Choroid plexus epithelial cell (primary cell): ENCODE measurements at places on chromosomes 16 and 17.

DNA sequence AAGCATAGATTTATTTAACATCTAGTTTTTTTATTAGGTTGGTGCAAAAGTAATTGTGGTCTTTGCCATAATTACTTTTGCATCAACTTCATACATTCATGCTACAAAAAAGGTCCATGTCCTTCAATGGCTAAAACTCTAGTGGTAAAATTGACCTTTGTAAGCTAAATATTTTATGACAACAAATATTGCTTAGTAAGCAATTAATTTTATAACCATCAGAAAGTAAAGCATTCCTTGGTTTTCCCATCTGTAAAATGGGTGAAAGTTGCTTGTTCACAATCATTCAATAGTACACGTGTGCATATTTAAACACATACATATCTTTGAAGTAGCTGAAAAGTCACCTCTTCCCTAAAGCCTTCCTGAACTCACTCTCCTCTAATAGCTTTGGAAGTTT lies 789.6 kb downstream of the CDH8 start:
- no peak for DNase-seq

DNA sequence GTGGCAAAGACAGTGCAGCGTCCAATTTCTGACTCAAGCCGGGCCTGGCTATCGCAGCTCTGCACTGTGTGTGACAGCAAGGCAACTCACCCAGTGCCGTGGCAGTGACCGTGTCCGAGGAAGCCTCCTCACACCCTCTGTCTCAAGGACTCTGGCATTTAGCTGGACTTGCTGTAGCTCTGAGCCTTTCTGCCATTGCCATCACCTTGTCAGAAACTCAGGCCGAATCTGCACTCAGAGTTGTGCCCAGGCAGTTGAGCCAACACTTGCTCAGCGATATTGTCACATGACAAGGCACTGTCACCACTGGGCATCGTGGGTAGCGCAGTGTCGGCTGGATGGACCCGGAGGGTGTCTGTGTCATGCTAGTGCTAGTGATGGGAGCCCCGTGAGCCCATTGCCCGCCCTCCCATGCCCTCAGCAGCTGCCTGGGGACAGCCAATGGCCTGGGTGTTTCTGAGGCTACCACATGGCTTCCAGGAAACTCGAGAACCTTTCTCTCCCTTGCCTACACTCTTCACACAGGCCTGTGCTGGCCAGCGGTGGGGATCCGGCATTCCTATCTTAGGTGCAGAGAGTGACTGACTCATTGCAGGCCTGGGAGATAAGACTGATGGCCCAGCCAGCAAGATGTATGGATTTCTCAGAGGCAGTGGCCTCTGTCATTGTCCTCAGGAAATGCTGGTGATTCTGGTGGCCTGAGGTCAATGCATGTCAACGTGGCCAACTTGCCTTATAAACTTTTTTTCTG lies 22.1 kb upstream of the STH start:
- DNase-seq, result peak; percentile 36

GRCh38 chr16:57815987-57816745 lies 13.9 kb upstream of the KIFC3 start:
- DNase-seq, result peak; percentile 96

DNA sequence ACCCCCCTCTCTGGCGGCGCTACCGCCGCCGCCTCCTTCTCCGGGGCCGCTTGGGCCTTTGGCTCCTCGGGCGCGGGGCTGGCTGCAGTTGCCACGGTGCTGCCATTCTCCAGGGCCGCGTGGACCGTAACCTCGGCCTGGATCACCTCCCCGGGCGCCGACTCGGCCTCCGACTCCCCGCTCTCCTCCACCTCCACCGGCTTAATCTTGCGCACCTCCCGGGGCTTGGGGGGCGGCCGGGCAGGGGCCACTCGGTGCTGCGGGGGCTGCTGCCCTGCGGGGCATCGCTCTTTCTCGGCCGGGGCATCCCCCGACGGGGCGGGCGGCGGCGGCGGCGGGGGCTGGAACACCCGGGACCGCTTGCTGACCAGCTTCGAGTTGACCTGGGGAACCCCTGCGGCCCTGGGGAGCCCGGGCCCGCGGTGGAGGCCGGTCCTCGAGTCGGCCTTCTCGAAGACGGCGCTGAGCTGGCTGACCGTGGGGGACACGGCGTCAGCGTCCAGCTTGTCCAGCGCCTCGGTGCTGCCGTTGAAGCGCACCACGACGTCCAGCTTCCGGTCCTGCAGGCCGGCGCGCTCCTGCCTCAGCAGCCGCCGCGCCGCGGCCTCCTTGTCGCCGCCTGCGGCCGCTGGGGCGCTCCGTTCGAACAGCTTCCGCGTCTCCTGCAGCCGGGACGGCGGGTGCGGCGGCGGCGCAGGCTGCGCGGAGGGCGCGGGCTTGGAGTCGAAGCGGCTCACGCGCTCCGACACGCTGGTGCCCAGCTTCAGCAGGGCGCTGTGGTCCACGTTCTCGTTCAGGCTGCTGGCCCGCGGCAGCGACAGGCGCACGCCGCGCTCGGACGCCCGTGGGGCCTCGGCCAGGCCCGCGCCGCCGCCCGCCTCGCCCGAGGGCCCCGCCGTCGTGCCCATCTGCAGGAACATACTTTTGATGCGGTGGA lies 792 bp downstream of the PPP1R9B start:
- peak; percentile 57 for DNase-seq

DNA sequence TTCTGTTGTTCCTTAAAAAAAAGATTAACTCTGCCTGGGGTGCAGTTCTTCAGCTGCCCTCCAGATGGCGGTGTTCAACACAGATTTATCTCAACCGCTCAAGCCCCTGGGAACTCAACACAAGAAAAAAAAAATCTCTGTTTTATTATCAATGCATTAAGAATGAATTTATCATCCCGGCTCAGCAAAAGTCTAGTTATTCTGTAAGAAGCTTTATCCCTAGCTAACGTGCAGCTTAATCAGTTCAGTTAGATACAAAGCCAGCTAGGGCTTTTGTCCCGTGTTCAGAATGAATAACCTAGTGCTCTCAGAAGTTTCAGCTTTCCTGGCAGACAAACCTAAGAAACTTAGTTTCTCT lies 475.9 kb upstream of the CCL2 start:
- DNase-seq, result peak; percentile 81

- DNase-seq, result no peak
Observed at GRCh38 chr17:76271669-76272540, 6.8 kb downstream of the UBALD2 start.

GRCh38 chr17:8609910-8610309 lies 20.6 kb downstream of the MYH10 start:
- DNase-seq, result no peak

DNA sequence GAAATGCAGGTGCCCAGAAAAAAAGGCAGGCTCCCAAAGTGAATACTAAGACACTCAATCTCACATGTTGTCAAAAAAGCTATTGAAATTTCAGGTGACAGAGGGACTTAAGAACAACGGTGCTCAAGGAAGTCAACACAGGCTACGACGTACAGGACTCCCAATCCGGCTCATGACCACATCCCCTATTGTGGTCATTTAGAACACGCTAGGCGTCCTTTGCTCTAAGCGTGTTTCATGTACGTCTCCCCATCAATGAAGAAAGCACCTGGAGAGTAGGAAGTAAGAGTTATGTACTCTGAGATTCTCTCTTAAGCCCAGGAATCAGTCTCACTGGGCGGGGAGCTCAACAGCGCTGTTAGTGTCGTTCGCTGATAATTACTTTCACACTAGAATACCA lies 94.1 kb downstream of the MRM3 start:
- no peak for DNase-seq

DNA sequence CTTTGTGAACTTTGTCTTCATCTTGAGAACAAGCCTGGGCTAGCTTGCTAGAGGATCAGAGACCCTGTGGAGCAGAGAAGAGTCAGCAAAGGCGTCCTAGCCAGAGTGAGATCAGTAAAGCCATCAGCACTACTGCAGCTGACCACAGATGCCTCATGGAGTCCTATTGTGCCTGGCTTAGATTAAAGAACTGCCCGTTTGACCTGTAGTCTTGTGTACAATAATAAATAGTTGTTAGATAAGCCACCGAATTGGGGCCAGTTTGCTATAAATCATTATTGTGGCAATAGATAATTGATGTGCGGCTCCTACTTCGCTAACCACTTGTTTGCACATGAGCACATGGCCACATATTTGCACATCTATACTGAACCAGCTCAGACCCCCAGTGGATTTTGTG lies 103.0 kb downstream of the CYLD start:
- no peak for DNase-seq

GRCh38 chr16:3957344-3957980 lies 76.9 kb upstream of the CREBBP start:
- DNase-seq, result no peak

- DNase-seq, result no peak
Observed at GRCh38 chr17:18182110-18182977, 1.3 kb upstream of the ALKBH5 start.

DNA sequence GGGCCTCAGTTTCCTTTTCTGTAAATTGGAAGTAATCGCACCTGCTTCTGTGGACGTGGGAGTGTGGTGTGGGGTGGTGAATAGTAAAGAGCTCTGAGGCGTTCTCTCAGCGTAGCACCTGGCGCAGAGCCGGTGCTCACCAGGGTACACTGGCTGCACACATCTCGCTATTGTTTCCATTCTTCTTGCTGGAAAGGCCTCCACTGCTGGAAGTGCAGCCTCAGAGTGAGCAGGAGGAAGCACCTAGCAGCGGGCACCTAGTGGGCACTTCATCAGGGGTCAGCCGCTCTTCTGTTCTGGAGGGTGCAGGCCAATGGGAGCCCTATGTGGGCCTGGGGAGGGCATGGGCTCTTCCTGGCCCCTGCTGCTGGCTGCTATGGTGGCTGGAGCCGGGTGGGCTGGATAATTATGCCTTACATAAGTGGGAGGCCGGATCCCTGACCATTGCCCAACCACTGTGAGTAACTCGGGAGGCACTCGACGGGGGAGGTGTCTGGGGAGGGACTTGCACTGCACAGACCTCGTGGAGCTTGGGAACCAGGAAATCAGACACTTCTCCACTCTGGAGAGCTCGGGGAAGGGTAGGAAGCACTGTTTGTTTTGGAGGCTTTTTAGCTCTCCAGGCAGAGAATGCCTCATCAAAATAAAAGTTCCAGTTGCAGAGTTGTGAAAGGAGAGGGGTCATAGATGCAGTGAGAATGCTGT lies 1.7 kb downstream of the MAP2K3 start:
- peak; percentile 99 for DNase-seq

GRCh38 chr17:73028299-73028755 lies 64.2 kb downstream of the SLC39A11 start:
- DNase-seq, result peak; percentile 53

- peak; percentile 71 for DNase-seq
Observed at GRCh38 chr17:81285179-81285878, 9.8 kb downstream of the SLC38A10 start.

GRCh38 chr17:40451420-40451819 lies 8.2 kb downstream of the IGFBP4 start:
- peak; percentile 75 for DNase-seq

DNA sequence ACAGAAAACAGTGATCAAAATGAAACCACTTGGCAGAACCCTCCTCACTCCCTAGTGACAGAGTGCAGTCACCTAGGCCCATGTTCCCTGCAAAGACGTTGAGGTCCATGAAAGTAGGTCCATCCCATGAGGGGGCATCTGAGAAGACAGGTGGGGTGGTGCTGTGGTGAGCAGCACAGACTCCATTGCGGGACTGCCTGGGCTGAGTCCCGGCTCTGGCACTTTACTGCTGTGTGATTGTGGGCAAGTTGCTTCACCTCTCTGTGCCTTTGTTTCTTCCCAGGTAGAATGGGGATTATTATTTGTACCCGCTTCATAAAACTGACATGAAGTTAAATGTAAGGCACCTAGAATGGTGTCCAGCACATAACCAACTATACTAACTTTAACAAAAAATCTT lies 23.5 kb upstream of the RHOT1 start:
- DNase-seq, result no peak

DNA sequence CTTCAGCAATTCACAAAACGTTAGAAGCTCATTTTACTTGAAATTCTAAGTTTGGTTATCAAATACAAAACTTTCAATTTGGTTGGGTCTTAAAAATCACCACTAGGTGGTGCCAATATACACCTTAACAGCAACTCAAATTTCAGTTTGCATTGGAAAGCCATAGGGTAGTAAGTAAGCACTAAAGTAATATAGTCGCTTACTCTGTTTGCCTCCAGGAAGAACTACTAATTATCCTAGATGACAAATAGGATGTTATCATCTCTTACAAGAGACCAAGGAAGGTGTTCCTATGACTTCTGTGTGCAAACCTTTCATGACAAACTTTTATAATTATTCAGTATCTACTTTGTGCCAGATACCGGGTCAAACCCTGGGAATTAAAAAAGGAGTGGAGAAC lies 93.3 kb downstream of the MYO1D start:
- peak; percentile 83 for DNase-seq

GRCh38 chr16:19219836-19220235 lies 51.8 kb downstream of the SYT17 start:
- DNase-seq, result no peak

GRCh38 chr16:31042866-31043265 lies 9.5 kb downstream of the STX4 start:
- DNase-seq, result no peak

- no peak for DNase-seq
Observed at GRCh38 chr16:83110269-83110668, 483.5 kb downstream of the CDH13 start.

- no peak for DNase-seq
Observed at GRCh38 chr17:72472106-72472505, 351.3 kb downstream of the SOX9 start.

- no peak for DNase-seq
Observed at GRCh38 chr16:86120201-86121192, 221.5 kb downstream of the IRF8 start.

DNA sequence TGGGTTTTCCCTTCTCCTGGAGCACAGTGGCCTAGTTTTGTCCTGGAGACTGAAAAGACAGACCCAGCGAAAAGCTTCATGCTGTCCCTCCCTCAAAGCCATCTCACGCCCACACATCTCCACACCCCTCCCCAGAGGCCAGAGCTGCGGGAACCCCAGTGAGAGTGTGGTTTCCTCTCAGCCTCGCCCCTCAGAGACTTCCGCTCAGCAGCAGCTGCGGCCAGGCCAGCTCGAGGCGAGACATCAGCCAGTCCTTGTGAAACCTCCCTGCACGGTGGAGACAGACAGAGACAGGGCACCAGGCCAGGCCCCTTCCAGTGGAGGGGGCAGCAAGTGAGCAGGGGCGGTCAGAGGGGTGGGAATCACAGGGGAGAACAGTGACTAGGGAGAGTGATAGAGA lies 77.0 kb upstream of the TNRC6C start:
- DNase-seq, result peak; percentile 92
